ENCODE measurements at places on chromosomes 3 and 15. TPM values are rescaled to one million over a fixed set of nuclear protein-coding genes. Genes with fewer than 3 reads are reported as not detected.

The RTP4 gene
- 0.68 TPM for polyA plus RNA-seq

The RYR3 gene
- 13.6 TPM for polyA plus RNA-seq

- DNase-seq, result no peak
Observed at GRCh38 chr3:188672840-188673239, 498.9 kb upstream of the TPRG1 start.

GRCh38 chr3:52403271-52403841 lies 41.5 kb downstream of the SEMA3G start:
- DNase-seq, result no peak

GRCh38 chr3:60657972-60658371 lies 593.3 kb downstream of the FHIT start:
- DNase-seq, result no peak
